Cortex of kidney (tissue), 1 donor: ENCODE measurements at places on chromosomes 12 and 14.

DNA sequence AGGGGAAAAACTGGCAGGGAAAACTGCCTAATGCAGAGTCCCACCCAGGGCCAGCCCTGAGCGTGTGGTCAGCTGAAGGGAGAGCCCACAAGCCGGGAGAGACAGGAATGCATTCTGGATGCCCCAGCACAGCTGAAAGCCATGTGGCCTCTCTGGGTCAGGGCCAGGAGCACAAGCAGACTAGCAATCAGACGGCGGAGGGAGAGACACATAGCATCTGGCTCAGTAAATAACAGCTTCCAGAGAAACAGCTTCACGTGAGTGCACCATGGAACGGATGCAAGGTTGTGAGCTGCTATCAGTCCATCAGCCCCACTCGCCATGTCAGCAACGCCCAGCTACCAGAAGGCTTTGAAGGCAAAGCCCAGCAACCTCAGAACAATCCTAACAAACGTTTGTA, 28.2 kb upstream of the TMEM106C start:
- DNase-seq: no peak

- no peak for DNase-seq
These were observed 206.4 kb downstream of the LRRK2 start for GRCh38 chr12:40431169-40431568.

DNA sequence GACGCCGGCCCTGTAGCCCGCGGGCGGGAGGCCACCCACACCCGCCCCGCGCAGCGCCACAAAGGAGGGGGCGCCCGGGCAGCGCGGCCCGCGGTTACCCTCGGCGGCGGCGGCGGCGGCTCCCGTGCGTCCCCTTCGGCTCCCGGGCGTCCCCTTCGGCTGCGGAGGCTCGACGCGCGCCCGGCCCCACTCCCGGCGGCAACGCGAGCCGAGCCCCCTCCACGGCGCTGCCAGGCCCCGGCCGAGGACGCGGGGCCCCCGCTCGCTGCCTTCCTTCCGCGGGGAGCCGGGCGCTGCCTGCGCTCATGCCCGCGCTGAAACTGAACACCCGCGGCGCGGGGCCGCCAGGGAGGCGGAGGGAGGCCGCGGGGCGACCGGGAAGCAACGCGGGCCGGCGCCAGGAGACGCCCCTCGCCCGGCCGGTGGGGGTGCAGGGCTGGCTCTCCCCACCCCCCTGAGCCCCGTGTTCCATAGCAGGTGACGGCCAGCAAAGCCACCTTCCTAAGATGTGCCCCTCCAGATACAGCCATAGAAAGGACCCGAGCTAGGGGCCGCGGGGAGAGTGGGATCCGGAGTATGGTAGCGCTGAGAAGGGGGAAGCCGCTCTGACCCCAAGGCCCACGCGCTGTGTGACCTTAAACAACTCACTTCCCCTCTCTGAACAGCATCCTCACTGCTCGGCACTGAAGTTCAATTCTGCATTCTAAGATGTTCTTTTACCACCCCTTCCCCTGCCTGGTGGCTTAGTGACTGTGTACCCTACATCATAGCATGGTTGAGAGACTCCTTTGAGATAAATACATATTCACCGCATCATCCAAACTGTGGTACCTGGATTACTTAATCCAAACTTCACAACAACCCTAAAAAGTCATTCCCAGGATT, 42.8 kb downstream of the KDM2B start:
- no peak for DNase-seq

DNA sequence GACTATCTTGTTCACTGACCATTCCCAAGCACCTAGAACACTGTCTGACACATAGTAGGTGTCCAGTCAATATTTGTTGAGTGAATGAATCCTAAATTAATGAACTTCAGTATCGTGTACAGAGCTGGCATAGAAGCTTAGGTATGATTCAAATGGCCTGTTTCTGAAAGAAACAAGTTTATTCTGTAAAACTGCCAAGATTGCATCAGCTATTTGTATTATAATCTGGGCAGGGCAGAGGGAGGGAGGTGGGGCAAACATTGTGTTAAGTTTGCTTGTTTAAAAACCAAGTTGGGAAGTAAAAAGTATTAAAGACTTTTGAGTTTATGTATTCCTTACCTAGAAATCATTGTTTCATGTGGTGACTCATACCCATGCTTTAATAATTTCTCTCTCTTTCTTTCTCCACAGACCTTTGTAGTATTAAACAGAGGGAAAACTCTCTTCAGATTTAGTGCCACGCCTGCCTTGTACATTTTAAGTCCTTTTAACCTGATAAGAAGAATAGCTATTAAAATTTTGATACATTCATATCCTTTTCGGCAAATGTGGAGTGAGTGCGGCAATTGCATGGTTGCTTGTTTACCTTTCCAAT, 92.8 kb downstream of the SCN8A start:
- no peak for DNase-seq

DNA sequence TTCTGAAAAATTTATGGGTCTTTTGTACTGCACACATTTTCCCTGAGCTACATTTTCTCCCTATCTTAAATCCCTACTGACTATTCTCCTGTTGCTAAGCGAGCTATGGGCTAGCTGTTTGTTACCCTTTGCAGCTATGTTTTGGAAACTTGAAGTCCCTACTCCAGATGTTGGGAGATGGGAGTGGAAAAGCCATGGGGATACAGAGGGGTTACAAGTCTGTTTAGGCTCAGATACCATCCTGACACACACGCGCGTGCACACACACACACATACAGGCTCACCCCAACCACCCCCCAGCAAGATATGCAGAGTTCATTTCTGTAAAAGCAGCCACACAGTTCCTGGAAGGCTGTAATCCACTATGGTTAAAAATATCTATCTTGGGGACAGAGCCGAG, 15.8 kb downstream of the ATP5MC2 start:
- DNase-seq: no peak
